Left renal cortex interstitium (tissue), 4 donors: ENCODE measurements at places on chromosomes 6 and 20.

- no peak for DNase-seq
Measured at GRCh38 chr6:169048865-169049205, 204.8 kb downstream of the THBS2 start.

- peak; percentile 82 for DNase-seq
Measured at GRCh38 chr6:28981833-28982475, 23.2 kb downstream of the ZNF311 start.

DNA sequence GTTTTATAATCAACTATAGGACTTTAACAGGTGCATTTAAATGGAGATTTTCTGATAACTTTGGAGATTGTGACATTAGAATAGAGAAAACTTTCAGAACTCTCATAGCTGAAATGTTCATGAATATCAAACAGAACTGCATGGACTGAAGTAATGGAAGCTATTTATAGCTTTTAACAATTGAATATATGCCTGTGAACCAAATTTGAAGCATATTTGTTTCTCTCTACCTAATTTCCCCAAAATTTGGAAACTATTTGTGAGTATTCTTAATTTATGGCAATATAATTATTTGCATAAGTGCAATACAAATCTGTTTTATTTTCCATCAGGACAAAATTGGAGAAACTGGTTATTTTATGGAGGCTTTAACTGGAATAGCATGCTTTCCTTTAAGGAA is 96.6 kb downstream of the PLG start:
- DNase-seq = no peak

GRCh38 chr6:63525186-63525878 is 46.9 kb upstream of the LOC128125822 start:
- DNase-seq = no peak

- no peak for DNase-seq
Measured at GRCh38 chr6:26202201-26202611, 115.0 kb downstream of the HFE start.

DNA sequence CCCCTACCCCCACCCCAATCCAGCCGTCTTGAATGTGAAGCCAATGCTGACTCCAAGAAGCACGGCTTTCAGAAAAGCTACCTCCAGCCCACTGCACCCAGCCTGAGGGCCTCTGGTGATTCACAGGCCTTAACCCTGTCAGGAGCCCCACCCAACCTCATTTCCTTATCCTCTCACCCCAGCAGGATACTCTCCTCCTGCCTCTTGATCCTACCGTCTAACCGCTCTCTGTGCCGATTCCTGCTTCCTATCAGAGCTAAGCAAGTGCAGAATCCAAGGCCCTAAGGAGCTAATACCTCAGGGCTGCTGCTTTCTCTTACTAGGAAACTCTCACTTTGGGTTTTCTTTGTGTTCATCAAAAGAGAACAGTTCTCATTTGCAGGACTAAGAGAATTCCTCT is 47.2 kb downstream of the TRERF1 start:
- DNase-seq = no peak

GRCh38 chr6:25399885-25400284 is 120.7 kb downstream of the CARMIL1 start:
- DNase-seq = no peak

- no peak for DNase-seq
Measured at GRCh38 chr6:141259807-141260206, 872.9 kb upstream of the GJE1 start.

GRCh38 chr6:11380969-11381744 is 148.7 kb upstream of the NEDD9 start:
- DNase-seq = no peak

GRCh38 chr20:2521369-2522305 is 12.9 kb upstream of the ZNF343 start:
- DNase-seq = no peak

GRCh38 chr20:45695496-45695895 is 6.3 kb upstream of the WFDC13 start:
- DNase-seq = no peak

- no peak for DNase-seq
Measured at GRCh38 chr6:156794546-156795354, 17.6 kb downstream of the ARID1B start.

DNA sequence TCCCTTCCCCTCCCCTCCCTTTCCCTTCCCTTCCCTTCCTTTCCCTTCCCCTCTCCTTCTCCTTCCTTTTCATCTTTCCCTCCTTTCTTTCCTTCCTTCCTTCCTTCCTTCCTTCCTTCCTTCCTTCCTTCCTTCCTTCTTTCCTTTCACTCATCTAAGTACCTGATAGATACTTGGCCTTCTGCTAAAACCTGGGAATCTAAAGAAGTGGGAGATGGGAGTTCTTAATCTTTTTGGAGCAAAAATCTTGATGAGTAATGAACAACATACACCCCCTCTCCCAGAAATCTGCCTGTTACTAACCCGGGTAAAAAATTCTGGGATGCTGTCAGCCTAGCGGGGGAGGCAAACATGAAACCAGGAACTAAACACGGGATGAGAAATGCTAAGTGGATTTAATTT is 100.7 kb downstream of the VEGFA start:
- DNase-seq = no peak

GRCh38 chr20:44747166-44748004 is 1.7 kb downstream of the KCNK15 start:
- DNase-seq = no peak

- peak; percentile 15 for DNase-seq
Measured at GRCh38 chr6:110296241-110297025, 61.7 kb downstream of the METTL24 start.

- DNase-seq = no peak
Measured at GRCh38 chr20:12570371-12570770, 438.4 kb upstream of the SPTLC3 start.

GRCh38 chr20:58014628-58015315 is 213.7 kb downstream of the ANKRD60 start:
- DNase-seq = no peak

DNA sequence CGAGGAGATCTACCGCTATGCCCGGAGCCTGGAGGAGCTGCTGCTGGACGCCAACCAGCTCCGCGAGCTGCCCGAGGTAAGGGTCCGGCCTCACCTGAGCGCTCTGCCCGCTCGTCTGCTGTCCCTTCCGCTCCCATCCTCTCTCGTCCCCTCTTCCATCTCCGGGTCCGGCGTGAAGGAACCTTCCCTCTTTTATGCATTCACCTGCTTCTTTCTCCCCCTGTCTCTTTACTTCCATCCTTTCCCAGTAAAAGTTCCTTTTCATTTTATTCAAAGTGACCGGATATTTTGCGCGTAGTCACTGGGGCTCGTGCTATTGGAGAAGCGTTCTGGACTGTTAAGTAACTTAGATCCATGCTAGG is 516 bp downstream of the LRRC1 start:
- DNase-seq = no peak

- no peak for DNase-seq
Measured at GRCh38 chr20:53763707-53764414, 170.2 kb upstream of the ZNF217 start.

DNA sequence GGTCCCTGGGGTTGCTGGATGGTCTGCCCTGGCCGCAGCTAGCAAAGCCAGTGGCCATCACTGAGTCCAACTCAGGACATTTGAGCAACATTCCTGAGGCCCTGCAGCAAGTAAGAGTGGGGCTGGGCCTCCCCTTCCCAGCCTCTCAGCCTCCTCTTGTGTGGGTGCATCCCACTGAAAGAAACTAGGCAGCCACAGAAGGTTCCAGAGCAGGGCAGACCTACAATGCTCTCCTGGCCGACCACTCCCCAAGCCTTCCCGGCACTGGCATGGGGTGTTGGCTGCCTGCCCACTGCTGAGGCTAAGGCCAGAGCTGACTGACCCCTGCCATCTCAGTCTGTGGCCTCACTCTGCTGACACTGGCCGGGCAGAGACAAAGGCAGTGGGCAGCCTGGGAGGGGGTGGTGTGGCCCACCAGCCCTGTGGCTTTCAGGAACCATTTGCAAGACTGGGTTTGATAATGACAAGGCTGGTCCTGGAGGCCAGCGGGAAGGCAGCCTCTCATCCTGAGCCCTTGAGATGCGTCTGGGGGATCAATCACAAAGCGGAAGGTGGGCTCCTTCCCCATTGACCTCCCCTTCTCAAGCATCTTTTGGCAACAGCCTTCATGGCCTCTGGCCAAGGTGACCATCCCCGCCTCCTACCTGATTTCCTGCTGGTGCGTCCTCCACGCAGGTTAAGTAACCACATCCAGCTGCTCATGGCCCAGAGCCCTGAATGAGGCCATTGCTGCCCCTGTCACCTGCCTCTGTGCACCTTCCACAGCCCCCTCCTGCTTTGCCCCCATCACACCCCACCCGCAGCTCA is 9.6 kb downstream of the DLGAP4 start:
- DNase-seq = no peak

- DNase-seq = no peak
Measured at GRCh38 chr6:34241351-34242215, 4.9 kb downstream of the HMGA1 start.

DNA sequence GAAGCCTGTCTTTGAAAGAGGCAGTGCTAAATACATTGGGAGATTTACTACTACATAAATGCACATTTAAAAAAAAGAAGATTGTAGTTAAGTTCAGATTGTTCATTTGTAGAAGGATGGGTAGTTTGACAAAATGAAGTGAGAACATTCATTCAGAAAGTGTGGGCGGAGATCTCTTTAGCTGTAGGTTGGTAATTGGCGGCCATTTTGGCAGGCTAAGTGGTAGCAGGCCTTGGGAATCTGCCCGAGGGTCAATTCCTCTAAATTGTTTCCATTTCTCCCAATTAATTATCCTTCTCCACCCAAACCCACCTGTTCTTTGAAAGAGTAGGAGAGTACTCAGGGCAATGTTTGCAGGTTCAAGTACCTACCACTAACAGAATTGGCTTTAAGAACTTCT is 17.9 kb downstream of the SOX4 start:
- DNase-seq = no peak

- DNase-seq = no peak
Measured at GRCh38 chr20:17652411-17652810, 29.6 kb downstream of the RRBP1 start.

GRCh38 chr20:3686867-3687321 is 5.1 kb upstream of the ADAM33 start:
- peak; percentile 80 for DNase-seq

GRCh38 chr6:112184951-112185350 is 69.4 kb downstream of the LAMA4 start:
- peak; percentile 36 for DNase-seq

DNA sequence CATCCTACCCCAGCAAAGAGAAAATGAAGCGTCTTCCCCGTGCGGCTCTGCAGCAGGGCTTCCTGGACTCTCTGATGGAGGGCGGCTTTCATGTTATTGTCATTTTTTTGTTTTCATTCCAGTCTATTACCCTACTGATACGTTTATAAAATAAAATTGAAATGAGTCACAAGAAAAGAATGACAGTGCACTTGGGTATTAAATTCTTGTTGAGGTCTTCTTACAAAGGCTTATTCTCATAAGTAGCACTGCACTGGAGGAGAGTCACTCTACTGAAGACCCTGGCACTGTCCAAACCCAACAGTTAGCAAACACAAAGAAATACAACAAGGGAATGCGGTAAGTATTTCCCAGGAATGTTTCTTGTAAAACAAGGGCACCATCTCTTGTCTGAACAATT is 379.3 kb downstream of the MAFB start:
- no peak for DNase-seq

GRCh38 chr6:39102071-39102820 is 12.7 kb downstream of the SAYSD1 start:
- DNase-seq = peak; percentile 39

GRCh38 chr6:33213166-33213988 is 5.1 kb downstream of the RING1 start:
- no peak for DNase-seq

DNA sequence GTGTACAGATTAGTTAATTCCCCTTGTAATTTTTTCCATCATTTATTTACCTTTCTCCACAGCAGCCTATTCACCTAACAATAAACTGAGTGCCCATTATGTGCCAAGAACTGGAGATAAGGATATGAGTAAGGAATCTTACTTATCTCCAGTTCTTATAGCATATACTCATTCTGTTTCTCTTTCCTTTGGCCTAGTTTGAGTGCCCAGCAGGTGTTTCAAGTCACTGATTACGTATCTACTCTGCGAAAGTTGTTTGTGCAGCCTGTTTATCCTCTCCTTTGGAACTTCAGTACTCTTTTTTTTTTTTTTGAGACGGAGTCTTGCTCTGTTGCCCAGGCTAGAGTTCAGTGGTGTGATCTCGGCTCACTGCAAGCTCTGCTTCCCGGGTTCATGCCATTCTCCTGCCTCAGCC is 17.3 kb upstream of the POU5F1 start:
- DNase-seq = no peak

DNA sequence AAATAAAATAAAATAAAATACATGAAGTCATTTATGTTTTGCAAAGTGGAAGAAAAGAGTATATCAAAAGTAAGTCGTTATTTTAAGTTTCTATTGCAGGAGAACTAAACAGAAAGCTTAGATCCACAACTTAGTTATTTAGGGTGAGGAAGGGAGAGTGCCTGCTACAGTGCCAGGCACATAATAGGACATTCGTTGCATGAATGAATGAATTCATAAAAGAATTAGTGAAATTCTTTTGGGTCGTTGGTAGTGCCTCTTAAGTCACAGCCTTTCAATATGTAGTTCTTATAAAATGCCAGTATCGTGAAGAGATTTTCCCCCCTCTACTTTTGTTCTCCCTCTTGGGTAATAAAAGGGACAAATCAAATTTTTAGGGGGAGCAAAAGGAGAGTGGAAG is 29.1 kb downstream of the SF3B5 start:
- no peak for DNase-seq

DNA sequence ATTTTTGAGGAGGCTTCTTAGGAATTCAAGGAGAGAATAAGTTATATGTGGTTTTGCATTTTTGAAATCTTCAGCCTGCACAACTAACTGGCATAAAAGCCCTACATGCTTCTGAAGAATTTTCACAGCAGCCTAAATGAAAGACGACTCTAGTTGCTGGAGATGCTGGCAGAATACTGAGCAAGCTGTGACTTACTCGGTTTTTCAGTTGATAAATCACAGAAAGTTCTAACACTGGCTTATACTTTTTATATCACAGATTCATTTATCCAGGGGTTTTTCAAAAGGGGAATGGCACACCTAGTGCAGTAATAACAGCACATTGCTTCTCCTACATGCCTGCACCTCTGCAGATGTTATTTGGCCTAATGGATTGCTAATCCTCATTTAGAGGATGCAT is 134.6 kb downstream of the IMPG1 start:
- DNase-seq = no peak

DNA sequence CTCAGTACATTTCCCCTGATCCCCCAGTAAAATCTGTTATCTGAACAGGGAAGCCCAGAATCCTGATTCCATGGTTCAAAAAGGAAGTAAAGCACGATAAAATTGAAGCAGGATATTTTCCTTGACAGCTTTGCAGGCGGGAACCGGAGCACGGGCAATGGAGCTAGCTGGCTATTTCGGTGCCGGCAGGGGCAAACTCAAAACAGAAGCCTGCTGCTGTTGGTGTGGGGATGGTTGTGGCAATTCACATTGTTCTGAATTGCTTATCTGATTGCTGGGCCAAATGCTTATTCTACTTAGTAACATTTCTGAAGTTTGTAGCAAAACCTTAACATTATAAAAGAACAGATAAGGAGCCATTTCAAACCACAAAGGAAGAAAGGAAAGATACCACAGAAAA is 172.4 kb downstream of the MMS22L start:
- DNase-seq = no peak

GRCh38 chr20:64041040-64041780 is 5.2 kb downstream of the C20orf204 start:
- DNase-seq = no peak

- no peak for DNase-seq
Measured at GRCh38 chr20:24934716-24935115, 14.4 kb upstream of the CST7 start.
